ENCODE measurements at places on chromosomes 1 and 21. TPM values are rescaled to one million over a fixed set of nuclear protein-coding genes. Genes with fewer than 3 reads are reported as not detected.

The HSPA13 gene
- total RNA-seq: 91.9 TPM

The FCRL4 gene
- total RNA-seq: not detected

The KDF1 gene
- total RNA-seq: not detected

The CNIH3 gene
- total RNA-seq: 2.5 TPM

The THEMIS2 gene
- 0.75 TPM for total RNA-seq

The PAPPA2 gene
- 2.0 TPM for total RNA-seq

The CELA3A gene
- not detected for total RNA-seq

The ESPN gene
- not detected for total RNA-seq

The TNNI3K gene
- not detected for total RNA-seq

The PGLYRP4 gene
- total RNA-seq: not detected

The HAPLN2 gene
- total RNA-seq: not detected

The ASCL5 gene
- not detected for total RNA-seq

The OPRD1 gene
- not detected for total RNA-seq

The MMEL1 gene
- total RNA-seq: not detected

The ELF3 gene
- total RNA-seq: 1.9 TPM

The SH3BGR gene
- 12.8 TPM for total RNA-seq

The AGT gene
- 72.7 TPM for total RNA-seq

The CR1 gene
- total RNA-seq: not detected

The FAM72D gene
- 3.8 TPM for total RNA-seq

The PATJ gene
- 10.0 TPM for total RNA-seq

The WNT4 gene
- total RNA-seq: not detected

The CSMD2 gene
- not detected for total RNA-seq

The GSTM2 gene
- total RNA-seq: 1.6 TPM

The DMRTB1 gene
- not detected for total RNA-seq

The TMPRSS15 gene
- 1.4 TPM for total RNA-seq

The CR1L gene
- total RNA-seq: not detected

The TRIM45 gene
- total RNA-seq: 0.92 TPM

The KCNE1 gene
- not detected for total RNA-seq

The MX2 gene
- total RNA-seq: 38.6 TPM

The CDC73 gene
- 11.3 TPM for total RNA-seq

The PTPRF gene
- total RNA-seq: 11.6 TPM

The FOXD3 gene
- 0.06 TPM for total RNA-seq

The PLA2G2F gene
- not detected for total RNA-seq

The VHLL gene
- not detected for total RNA-seq

The AQP10 gene
- total RNA-seq: not detected

The YTHDF2 gene
- 56.8 TPM for total RNA-seq

The LRRC3 gene
- 0.37 TPM for total RNA-seq

The FAM43B gene
- total RNA-seq: 0.04 TPM

The HTR6 gene
- not detected for total RNA-seq

The TMEM52 gene
- total RNA-seq: 0.29 TPM

The LYPD8 gene
- total RNA-seq: 5.1 TPM

The CFHR2 gene
- not detected for total RNA-seq

The IL19 gene
- total RNA-seq: not detected

The BGLAP gene
- 0.08 TPM for total RNA-seq

The GNG4 gene
- 9.0 TPM for total RNA-seq

The IQCC gene
- total RNA-seq: 2.6 TPM

The CD52 gene
- total RNA-seq: not detected

The MIXL1 gene
- total RNA-seq: not detected

The ZNF648 gene
- total RNA-seq: 0.06 TPM

The UTS2 gene
- total RNA-seq: not detected

Measured in H4 (cell line).